ENCODE measurements at places on chromosomes 7 and 10.

DNA sequence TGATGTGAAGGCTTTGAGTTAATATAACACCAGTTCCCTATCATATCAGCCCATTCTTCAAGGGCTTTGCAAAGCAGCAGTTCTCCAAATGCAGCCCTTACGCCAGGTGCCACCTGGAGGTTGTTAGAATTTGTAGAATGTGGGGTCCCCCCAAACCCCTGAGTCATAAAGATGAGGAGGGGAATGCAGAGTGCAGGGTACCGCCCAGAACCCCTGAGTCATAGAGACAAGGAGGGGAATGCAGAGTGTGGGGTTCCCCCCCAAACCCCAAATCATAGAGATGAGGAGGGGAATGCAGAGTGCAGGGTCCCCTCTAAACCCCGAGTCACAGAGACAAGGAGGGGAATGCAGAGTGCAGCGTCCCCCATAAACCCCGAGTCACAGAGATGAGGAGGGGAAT is 605.8 kb downstream of the PTPRN2 start:
- DNase-seq = no peak

- DNase-seq = no peak
These were observed 3.6 kb upstream of the TBX20 start for GRCh38 chr7:35257251-35258124.

DNA sequence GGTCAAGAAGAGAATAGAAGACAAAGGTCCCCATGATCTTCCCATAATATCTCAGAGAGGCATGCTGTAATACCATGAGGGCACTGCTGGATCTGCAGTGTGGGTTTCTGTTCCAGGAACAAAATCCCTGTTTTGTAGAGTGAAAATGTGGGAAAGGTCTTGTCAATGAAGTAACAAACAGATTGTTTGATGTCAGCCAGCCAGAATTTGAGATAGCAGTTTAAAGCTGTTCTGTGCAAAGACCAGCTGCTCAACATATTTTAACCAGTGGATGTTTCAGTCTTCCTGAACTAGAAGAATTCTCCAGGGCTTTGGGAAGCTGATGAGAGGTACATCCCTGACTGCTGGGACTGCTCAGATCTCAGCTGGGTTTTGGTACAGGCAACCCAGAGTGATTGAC is 1012.5 kb downstream of the DNAJB9 start:
- DNase-seq = no peak

DNA sequence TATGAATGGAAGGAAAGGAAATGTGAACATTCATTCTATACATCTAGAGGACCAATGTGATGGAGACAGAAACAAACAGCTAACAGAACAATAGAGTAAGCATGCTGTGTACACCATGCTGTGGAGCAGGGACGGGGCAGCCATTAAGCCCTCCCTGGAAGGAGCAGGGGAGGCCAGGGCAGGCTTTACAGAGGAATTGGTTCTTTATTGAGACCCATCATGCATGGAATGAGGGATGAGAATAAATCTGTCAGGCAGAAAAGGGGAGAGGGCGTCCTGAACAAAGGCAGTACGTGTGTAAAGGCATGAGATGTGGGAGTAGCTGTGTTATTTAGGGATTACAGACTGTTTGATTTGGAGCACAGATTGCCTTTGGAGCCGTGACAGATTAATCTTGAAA is 35.2 kb downstream of the STK17A start:
- DNase-seq = no peak

GRCh38 chr10:105494303-105494702 is 853.2 kb downstream of the SORCS3 start:
- DNase-seq = no peak

GRCh38 chr7:92798517-92799249 is 37.7 kb downstream of the CDK6 start:
- no peak for DNase-seq

DNA sequence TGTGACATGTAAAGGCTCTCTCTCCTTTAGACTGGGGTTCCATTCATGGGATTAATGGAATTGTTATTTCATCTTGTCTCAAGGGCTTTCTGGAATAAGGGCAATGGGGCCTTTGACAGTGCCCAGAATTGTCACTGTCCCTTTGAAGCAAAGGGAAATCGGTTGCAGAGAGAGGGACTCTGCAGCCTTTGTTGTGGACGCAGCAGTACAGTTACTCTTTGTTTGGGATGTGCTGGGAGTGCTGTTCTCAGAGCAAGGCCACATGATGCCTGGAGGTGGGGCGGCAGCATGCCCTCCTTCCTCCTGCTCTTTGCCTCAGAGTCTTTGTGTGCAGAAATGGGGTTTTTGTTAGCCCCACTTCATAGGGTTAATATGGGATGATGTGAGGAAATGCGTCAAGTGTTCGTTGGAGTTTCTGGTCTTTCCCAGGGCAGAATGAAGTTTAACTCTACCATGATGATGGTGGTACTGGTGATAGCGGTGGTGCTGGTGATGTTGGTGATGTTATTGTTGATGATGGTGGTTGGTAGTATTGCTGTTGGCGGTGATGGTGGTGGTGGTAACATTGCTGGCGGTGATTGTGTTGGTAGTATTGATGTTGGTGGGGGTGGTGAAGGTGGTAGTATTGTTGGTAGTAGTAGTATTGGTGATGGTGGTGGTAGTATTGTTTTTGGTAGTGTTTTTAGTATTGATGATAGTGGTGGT is 45.3 kb downstream of the DOCK1 start:
- DNase-seq = no peak

- no peak for DNase-seq
These were observed 667 bp downstream of the KLLN start for GRCh38 chr10:87862679-87863052.

GRCh38 chr10:108132303-108132702 is 967.8 kb upstream of the SORCS1 start:
- no peak for DNase-seq
